T follicular helper cell (primary cell): ENCODE measurements at places on chromosomes 5 and 9.

DNA sequence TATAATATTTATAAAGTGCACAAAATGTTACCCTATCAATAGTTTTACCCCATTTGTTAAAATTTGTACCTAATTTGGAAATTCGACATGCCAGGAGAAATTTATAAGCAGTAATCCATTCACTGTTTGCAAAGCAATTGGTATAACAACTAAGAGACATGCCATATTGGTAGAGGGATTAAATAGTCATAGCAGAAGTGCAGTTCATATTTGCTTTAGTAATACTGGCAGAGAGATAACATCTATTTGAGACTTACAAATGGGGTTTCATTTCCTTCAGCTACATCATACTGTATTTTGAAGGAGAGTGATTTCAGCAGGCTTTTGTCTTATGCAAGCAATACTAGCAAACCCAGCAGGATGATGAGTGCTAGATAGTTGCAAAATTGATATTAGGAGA is 610.4 kb upstream of the CDH10 start:
- no peak for DNase-seq

DNA sequence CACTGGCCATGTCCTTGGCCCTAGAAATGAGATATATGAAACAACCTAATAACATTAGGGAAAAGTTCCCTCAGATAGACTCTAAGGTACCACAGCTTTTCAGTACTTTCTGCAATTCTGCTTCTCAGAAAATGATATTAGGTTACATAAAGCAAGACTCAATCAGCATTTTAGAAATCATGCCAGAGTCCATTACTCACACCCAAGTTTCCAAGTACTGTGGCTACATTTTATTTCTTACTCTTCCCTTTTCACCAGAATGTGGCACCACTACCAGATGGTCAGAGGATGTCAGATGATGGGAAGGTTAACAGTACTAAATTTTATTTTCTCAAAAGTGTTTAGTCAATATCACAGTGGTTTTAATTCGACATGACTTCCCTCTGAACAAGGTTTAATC is 217.2 kb downstream of the MLLT3 start:
- DNase-seq = no peak

GRCh38 chr9:96449523-96449844 is 485 bp upstream of the HABP4 start:
- DNase-seq = no peak

- DNase-seq = no peak
These were observed 437 bp upstream of the TRIM41 start for GRCh38 chr5:181222630-181223057.

DNA sequence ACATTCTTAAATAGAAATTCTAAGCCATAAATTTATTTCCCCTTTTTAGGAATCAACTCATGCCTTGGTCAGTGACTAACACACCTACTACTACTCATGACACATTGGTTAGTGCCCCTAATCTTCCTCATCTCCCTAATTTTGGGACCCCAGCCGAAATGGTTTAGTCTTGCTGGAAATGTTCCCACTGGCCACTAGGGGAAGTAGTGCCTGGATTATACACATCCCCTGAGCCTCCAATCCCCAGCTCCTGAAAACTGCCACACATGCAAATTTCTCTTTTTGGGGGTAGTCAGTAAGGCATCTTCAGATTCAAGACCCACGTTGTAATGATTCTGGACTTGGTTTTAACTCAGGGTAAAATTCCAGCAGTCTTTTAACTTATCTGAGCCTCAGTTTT is 79.8 kb downstream of the HSD17B3 start:
- no peak for DNase-seq

GRCh38 chr9:34465468-34465867 is 6.9 kb downstream of the DNAI1 start:
- DNase-seq = no peak

GRCh38 chr9:19879062-19879461 is 90.2 kb upstream of the SLC24A2 start:
- DNase-seq = no peak

- no peak for DNase-seq
These were observed 179.8 kb downstream of the FANCC start for GRCh38 chr9:95137587-95138145.

DNA sequence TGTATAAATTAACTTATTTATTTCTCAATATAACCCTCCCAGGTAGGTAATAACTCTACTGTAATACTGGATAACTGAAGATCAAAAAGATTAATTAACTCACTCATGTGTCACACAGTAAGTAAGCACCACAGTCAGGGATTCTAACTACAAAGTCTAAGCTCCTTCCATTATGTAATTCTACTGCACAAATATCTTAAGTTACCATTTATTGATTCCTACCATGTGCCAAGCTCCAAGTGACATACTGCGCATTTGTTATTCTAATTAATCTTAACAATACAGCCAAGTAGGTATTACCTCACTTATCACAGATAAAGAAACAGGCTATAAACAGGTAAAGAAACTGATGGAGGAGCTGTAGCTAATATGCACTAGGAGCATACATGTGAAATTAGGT is 58.3 kb downstream of the RANBP6 start:
- DNase-seq = no peak

GRCh38 chr9:116860509-116861120 is 173.5 kb downstream of the TRIM32 start:
- DNase-seq = no peak

DNA sequence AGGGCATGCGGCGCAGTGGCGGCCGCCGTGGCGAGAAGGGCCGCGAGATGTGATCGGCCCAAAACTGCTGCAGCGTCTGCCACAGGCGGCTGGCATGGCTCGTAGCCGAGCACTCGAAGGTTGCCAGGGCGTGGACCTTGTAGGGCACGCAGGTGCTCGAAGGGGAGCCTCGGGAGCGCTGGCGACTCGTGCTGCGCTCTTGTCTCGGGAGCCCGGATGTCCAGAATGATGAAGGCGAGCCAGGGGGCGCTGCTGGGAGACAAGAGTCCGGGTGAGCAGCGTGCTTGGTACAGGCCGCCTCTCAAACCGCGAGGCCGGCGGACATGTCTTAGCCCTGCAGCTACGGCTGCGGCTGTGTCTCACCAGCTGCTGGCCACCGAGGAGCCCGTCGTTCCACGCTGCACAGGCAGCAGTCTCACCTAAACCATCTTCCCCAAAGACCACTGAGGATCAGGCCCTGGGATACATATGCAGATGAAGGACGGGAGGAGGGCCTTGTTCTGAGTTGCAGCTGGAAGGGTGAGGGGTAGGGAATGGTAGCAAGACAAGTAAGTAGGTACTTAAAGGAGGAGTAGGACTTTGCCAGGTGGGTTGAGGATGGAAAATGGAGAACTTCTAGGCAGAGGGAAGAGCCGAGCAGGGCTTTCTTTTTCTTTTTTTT is 1.7 kb downstream of the CBY3 start:
- peak; percentile 43 for DNase-seq

- DNase-seq = no peak
These were observed 83.9 kb upstream of the HSPA9 start for GRCh38 chr5:138659121-138659520.

DNA sequence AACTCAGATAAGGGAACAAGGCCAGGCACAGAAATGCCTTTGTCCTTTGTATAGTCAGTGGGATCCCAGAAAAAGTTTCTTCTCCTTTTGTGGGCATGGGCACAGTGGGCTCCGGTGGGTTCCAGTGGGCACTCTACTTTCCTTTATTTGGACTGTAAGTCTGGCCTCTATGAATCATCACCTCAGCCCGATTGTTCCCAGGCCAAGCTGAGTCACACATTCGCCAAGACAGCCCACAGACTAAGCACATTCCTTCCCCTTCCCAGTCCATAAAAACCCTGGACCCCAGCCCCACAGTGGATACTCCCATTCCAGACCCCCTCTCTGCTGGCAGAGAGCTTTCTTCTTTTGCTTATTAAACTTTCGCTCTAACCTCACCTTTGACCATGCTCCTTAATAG is 165.0 kb downstream of the FBXL17 start:
- DNase-seq = no peak

GRCh38 chr9:21030389-21031035 is 928 bp downstream of the HACD4 start:
- no peak for DNase-seq

DNA sequence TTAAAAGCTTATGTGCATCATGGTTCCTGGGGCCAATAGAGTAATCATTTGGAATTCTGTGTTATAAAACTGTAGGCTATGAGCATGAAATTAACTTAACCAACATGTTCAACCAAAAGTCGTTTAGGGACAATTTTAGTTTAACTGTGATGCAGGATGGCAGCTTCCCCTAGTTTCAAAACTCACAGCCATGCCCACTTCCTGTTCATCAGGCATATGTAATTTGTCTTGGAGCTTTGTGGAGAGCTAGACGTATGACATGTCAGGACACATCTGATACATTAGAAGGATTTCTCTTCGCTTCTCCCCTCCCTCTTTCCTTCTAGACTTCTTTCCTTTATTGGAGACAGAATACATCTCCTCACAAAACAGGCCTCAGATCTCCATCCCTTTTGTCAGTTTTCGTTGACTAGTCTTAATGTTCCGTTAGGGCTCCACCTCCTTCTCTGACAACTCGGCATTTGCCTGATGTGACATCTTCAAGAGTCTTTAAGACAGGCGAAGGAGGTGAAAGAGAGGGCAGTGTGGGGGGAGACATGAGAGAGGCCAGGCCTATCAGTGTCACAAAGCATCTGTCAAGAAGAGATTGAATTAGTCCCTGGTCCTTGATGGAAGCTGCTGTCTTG is 176.0 kb downstream of the MSX2 start:
- no peak for DNase-seq

DNA sequence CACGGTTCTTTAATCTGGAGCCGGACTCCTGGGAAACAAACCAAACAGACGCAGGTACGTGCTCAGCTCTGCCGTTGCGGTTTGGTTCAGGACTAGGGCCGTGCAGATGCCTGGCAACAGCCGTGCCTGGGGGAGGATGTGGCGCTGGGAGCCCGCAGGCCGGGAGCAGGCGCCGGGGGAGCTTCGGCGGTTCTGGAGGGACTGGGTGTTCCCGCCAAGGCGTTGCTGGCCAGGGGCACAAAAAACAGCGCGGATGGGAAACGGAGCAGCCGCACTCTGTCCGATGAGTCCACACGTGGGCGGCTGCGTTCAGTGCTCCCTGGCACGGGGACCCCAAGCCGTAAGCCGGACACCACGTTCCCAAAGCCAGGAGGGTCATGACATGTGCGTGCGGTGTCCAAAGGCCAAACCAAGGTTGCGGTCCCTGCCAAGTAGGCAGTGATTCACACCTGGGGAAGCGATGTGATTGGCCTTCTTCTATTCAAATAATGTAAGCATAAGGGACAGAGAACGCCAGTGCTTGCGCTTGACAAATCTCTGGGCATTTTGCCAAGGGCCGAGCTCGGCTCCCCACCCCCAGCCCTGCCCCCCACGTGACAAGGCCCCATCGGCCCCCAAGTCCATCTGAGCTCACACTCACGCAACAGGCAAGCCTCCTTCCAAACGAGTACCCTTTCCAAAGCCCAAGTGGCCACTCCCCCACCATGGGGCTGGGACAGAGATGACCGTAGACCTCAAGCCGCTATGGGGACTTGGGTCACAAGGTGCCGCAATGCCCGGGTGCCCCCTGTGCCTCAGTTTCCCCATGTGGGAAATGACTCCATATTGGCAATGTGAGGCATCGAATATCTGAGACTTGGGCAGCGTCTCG is 49.7 kb upstream of the NKD2 start:
- no peak for DNase-seq

GRCh38 chr5:139199321-139199720 is 1.2 kb upstream of the SIL1 start:
- DNase-seq = no peak

- DNase-seq = no peak
These were observed 221.7 kb downstream of the SMARCA2 start for GRCh38 chr9:2236850-2237249.

- DNase-seq = no peak
These were observed 50.4 kb downstream of the PPIC start for GRCh38 chr5:122985954-122986721.

DNA sequence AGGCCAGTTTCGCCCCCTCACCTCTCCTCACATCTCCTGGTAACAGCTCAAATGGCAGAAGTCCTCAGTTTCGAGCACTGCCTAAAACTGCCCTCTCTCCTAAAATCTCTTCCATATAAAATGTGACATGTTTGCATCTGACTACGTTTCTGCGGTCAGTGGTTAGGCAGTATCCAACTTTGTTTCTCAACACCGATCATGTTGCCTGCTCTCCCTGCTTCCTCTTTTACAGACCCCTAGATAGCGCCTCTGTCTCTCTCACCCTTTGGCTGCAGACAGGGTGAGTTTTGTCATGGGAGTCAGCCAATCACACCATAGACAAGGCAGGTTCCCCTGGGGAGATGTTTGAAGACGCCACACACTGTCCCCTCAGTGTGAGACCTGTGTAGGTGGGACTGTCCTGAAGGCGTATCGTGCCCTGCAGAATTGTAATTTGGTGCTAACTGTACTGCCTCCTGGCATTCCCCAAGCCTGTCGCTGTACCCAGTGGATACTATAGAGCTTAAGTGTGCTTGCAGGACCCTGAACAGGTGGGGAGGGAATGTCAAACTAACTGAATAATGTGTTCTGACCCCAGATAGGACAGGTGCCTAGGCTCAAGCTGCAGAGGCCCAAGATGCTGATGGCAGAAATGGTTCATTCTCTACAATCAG is 1.1 kb downstream of the HEXB start:
- no peak for DNase-seq

DNA sequence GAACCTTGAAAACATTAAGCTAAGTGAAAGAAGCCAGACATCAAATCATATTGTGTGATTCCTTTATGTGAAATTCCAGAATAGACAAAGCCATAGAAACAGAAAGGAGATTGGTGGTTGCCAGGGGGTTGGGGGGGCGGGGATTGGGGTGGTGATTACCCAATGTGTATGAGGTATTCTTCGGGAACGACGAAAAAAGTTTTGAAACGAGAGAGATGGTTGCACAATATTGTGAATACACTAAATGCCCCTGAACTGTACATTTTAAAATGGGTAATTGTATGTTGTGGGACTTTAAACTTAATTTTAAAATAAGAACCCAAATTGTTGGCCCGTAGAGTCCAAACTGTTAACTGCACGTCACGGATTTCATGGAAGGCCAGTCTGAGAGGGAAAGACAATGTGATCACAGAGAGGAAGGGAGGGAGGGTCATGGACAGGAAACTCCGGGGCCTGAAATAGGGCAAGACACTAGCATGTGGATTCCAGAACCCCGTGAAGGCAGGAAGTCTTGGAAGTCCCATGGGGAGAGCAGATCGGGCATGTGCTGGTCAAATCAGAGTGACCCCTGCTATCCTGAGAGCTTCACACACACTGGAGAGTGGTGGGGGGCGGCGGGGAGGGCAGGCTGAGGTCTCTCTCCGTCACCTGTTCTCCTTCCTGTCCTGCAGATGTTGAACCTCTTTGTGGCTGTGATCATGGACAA is 218.4 kb downstream of the CACNA1B start:
- DNase-seq = no peak
